ENCODE measurements at places on chromosomes 2 and 18.

DNA sequence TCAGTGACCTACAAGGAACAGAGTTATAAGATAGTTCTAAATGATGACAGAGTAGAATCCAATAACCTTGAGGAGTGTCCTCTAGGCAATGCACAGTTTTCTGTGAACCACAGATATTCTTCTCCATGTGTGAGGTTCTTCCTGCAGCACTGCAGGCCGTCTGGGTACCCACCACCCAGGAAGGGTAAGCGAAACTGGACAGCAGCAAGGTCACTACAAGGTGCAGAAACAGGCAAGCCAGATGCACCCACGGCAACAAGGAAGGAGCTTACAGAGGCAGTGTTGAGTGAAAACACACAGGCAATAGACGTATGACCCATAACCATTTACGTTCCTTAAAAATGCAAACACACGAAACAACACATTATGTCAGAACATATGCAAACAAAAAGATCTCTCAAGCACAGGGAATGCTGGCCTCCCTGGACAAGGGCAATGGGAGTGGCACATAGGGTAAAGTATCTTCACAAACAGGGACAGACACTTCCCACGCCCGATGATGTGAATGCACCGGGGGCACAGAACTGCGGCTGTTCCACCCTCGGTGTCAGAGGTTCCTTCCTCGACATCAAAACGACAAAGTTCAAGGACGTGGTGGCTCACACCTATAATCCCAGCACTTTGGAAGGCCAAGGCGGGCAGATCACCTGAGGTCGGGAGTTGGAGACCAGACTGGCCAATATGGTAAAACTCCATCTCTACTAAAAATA, 84.1 kb downstream of the NDUFA10 start:
- no peak for DNase-seq

DNA sequence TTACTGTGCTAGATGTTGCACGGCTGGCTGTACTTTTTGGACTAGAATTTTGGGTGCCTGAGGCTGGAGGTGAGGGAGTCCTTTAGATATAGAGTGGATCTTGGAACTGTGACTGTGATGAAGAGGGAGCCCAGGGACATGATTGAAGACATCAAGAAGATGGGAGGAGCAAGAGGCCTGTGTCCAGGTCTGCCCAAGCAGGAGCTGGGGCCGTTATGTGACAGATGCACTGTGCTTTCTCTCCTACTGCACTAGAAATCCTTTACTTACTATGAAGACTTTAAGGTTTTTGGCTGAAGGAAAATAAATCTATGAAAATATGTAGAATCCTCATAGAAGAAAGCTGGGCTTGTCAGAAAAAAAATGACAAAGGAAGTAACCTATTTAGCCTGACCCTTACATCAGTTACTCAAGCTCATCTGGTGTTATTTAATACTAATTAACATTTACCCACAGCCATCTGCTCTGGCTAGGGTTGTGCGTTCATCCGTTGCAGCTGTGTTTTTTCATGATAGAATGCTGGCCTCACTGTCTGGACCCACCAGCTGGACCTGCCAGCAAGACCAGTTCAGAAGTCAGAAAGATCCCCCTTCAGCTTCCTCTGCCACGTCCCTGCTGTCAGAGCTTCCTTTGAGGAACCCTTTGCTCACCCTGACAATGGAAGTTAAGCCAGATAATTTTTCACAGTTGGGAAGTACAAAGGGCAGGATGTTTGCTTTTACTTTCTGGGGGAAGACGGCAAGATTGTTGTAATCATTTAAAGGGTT, 16.7 kb downstream of the TSN start:
- DNase-seq: peak; percentile 62

- DNase-seq: no peak
These were observed 1209.6 kb upstream of the ZEB2 start for GRCh38 chr2:145729481-145729880.

DNA sequence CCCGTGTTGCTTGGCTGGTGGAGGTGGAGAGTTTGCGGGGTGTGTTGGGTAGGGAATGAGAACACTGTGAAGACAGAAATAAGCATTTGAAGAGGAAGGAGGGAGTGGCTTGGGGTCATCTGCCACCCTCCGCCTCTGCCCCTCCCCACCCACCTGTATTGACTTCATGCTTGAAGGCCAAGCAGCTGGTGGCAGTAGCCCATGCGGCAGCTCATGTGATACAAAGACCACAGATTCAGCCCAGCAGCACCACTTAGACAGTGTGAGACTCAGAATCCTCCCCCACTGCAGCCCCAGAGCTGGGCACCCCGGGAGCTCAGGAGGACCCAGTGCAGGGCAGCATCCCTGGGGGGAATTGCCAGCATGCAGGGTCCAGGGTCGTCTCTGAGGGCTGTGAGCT, 15.4 kb downstream of the NPPC start:
- no peak for DNase-seq

GRCh38 chr2:70596293-70596692, 42.7 kb upstream of the TGFA start:
- no peak for DNase-seq

- DNase-seq: peak; percentile 45
These were observed 97.7 kb downstream of the TWIST2 start for GRCh38 chr2:238945433-238946150.

- no peak for DNase-seq
These were observed 23.9 kb downstream of the PRKCE start for GRCh38 chr2:45675263-45675812.

DNA sequence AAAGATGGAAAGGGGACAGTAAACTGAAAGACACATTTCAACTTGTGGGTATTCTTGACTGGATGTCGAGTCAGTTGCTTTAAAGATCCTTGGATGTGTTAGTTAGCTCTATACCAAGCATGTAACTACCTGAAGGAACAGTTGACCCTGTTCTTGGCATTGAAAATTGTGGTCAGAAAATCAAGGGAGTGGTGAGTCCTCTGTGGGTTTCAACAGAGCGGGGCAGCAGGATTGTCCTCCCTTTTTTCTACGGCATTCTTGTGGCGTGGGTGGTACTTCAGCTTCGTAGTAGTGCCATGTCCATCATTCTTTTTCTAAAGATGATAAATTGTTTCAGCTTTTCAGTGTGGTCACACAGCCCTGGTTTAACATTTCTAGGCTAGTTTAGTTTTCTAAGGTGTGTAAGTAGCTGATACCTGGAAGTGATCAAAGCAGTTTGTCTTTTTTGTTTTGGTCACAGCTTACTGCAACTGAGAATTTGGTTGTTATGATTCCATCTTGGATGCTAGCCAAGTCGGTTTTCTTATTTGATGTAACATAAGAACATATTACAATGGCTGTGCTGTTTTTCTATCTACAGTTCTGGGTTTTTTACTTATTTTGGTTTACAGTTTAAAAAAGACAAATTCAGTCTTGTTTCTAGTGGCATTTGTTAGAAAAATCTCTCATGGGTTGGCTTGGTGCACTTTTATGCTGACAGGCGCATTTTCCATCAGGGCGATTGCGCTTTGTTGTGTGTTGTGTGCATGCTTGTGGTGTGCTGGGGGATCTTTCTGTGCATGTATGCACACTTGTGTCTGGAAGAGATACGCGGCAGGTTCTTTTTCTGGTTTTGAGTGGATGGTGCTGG, 84.7 kb downstream of the ZNF407 start:
- DNase-seq: peak; percentile 35

DNA sequence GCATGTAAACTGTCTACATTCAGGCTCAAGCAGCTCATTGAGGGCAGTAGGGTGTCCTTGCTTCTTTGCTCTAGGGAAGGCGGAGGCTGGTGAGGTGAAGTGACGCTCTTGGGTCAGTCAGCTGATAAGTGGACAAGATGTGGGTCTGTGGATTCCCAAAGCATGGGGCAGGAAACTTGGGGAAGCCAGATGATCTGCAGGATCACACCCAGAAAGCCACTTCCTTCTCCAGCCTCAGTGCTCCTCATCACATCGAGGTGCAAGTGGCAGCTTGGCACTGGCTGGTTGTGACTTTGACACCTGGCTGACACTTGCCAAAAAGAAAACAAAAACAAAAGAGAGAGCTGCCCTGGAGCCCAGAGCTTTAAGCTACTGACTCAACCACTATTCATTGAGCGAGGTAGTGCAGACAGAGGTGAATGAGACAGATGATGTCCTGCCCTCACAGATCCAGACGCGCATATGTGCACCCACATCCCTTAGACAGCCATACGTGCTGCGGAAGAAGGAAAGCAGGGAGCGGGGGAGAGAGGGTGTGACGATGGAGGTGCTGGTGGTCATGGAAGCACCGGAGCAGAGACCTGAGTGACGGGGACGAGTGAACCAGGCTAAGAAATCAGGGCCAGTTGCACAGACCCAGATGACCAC, 3.1 kb upstream of the CIB4 start:
- DNase-seq: no peak

DNA sequence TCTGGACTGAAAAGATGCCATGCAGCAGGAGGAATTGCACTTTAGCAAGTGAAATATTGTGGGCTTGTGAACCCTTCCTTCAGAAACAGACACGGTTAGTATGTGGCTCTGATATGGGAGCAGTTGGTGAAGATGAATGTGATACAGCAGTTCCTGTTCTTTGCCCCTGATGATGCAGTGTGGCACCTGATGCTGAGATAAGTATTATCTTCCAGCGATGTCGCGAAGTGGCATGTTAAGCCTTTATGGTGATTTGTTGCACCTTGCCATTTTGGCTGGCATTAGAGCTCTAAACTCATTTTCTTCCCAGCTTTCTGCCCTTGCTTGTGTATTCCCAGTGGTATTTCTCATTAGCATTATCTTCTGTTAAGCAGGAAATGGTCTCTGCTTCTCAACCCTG, 441.6 kb upstream of the RAB12 start:
- no peak for DNase-seq

- DNase-seq: peak; percentile 92
These were observed 548 bp downstream of the KANSL3 start for GRCh38 chr2:96637385-96638143.

DNA sequence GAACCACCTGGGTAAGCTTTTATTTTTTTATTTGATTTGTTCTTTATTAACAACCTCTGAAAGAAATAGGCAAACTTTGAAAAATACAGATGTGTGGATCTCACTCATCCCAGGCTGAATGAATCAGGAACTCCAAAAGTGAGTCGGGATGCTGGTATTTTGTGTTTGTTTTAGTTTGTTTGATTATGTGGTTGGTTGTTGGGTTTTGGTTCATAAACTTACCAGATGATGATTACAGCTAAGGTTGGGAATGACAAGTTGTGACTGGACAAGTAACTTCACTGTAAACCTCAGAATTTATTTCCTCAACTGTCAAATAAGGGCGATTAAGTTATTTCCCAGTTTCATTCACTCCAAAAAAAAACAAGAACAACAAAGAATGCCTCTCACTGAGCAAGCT, 80.5 kb upstream of the KIF5C start:
- DNase-seq: peak; percentile 41

DNA sequence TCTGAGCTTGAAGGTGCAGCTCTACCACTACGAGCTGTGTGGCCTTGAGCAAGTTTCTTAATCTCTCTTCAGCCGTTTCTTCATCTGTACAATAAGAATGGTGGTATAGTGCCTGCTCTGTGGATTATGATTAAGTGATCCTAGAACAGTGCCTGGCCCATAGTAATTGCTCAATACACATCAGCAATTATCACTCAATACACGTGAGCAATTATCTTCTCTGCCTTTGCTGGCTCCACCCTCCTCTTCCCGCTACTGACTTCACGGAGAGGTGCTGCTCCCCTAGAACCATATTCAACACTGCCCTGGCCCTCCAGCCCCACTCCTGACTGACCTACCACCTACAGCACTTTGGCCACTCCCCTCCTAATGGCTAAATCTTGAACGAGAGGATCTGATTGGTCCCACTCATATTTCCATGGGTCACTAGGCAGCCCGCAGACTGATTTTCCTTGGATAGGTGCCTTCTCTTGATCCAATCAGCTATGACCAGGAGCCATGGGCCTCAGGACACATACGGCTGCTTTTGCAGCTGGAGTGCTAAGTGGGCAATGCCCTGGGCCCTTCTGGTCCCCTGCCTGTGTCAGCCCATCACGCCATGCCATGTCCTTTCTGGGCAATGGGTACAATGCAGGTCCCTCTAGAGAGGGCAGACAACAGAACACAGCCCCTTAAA, 77.5 kb downstream of the STPG4 start:
- DNase-seq: no peak
